ENCODE measurements at places on chromosomes 4 and X.

DNA sequence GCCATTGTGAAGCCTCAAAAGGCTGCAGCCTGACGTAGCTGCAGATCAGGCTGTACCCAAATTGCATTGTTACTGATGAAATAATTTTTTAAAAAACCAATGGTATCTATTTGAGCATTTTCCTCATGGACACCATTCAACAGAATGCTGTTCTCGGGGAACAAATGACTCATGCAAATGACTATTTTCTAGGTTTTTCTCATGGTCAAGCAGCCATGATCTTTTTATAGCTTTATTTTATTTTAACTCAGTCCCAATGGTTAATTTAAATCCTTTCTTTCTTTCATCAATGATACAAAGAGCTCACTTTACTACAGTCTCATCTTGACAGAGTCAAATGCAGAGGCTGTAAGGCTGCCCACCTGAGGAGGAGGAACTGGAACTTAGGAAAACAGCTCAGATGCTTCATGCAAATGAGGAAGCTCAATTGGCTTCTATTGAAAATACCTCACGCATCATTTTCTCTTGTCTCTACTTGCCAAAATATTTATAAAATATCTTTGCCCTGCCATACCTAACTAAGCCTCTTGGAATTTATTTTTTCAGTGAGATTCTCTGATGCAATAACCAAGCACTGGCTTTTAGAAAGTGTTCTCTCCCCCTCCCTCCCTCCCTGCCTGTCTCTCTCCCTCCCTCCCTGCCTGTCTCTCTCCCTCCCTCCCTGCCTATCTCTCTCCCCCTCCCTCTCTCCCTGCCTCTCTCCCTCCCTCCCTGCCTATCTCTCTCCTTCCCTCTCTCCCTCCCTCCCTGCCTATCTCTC, 81.0 kb downstream of the SORBS2 start:
- DNase-seq, result no peak

DNA sequence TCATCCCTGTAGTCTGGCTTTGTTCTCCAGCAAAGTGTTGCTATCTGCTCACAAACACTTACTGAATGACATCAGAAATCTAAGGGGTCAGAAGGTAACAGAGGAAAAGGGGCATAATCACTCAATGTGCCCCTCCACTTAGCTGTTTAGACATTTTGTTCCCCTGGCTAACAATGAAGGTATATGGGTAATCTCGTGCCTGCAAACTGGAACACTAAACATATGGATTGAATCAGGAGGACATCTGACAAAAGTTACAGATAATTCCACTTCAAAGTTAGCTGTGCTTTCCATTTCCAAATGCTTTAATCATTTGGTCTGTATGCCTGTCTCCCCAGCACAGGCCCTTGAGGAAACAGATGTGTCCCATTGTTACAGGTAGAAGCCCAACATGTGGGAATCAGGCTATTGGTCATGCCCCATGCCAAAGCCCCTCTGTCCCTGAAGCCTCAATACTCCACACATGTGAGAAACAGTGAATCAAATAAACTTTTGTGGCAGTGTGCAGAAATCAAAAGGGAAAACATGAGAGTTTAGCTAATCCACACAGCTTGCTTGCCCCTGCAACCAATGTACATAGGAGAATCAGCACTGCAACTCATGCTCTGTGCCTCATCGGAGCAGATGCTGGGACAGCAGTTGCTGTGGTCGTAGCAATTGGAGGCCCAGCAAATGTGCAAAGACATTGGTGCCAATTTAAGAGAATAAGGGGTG, 111.7 kb downstream of the RNF150 start:
- DNase-seq, result no peak

DNA sequence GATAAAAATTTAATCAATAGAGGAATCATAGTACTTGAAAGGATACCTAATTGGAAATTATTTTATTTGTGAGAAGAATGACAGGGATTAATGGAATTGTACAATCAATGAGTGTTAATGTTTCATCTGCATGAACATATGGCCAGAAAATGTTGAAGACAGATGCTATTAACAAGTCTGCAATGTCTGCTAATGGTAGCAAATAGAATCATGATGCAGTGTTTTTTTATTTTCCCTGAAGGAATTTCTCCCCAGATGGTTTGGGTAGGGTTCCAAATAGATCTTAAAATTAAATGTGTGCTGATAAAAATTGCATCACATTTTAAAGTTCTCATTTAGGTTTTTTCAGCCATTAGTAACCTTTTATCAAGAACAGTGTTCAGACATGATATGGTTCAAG, 291.3 kb upstream of the TRAM1L1 start:
- peak; percentile 53 for DNase-seq

DNA sequence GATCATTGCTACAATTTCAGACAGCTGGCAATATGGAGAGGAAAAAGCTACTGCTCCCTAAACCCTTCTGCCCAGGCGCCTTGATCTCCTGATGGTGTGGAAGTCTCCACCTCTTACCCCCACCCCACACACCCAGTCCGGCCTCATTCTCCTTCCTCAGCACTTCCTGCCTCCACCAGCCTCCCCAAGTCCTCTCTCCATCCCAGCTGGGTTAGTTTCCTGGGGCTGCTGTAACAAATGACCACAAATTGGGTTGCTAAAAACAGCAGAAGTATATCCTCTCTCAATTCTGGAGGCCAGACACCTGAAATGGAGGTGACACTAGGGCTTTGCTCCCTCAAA, 1.1 kb upstream of the CCNQ start:
- no peak for DNase-seq

DNA sequence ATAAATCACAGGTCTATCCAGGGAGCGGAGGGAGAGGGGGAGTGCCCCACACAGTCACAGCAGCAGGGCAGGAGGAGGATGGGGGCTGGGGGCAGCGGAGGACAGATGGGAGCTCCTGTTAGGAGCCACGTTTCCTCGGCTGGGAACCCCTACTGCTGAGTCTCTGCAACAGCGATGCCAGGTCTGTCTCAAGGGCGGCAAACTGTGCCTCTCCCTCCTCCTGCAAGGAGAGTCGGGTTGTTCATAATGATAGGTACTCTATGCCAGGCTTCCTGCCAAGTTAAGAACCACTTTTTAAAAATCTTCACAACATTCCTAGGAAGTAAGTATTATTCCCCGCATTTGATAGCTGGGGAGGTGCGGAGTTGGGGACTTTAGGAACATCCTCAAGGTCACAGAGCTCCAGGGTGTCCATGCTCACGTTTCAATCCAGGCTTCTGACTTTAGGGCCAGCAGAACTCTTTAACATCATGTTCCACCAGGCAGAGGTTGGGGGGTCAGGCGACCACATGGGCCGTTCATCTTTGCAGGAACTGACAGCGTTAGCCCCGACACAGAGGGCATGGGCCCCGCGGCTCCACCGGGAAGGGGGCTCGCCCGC, 98.3 kb upstream of the MAML3 start:
- peak; percentile 90 for DNase-seq

DNA sequence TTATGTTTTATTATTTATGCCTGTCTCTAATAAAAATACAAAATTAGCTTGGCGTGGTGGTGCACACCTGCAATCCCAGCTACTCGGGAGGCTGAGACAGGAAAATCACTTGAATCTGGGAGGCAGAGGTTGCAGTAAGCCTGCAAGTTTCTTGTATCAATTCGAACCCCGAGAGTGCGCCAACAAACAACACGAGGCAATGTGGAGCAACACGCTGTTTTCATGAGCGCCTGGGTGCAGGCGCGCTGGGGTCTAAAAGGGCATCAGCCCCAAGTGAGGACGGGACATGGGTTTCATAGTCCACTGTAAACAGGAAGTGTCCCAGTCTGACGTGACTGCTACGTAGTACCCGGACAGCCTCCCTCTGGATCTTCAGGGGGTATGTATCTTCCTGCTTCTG, 1634.6 kb upstream of the AGA start:
- DNase-seq, result no peak

DNA sequence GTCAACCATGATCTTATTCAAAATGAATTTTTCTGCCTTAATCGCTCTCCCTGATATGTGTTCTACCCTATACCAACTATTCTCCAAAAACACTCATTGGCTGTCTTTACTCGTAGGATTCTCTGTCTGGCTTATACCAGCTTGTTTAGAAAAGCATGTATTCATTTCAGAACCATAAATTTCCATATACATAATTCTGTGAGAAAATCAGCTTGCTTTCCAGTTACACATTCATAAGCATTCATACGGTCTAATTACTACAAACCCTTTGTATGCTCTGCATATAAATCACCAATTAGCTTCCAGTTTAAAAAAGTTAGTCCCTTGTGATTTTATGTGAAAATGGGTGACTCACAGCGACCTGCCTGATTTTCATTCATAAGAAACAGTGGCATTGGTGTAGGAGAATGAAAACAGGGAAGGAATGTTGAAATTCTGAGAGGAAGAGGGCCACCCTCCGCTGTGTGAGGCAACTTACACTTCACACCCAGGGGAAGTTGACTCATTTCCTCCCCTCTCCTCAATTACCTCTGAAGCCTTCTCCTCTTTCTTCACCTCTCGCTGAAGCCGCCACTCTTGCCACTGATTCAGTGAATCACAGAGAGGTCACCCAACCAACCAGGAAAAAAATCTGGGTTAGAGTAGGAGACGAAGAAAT, 63.3 kb downstream of the MEPE start:
- no peak for DNase-seq

- no peak for DNase-seq
Measured at GRCh38 chrX:68086709-68087108, 346.6 kb downstream of the OPHN1 start.

- no peak for DNase-seq
Measured at GRCh38 chr4:184950926-184951325, 67.4 kb upstream of the HELT start.

- DNase-seq, result no peak
Measured at GRCh38 chr4:173879509-173879908, 349.5 kb upstream of the HAND2 start.

DNA sequence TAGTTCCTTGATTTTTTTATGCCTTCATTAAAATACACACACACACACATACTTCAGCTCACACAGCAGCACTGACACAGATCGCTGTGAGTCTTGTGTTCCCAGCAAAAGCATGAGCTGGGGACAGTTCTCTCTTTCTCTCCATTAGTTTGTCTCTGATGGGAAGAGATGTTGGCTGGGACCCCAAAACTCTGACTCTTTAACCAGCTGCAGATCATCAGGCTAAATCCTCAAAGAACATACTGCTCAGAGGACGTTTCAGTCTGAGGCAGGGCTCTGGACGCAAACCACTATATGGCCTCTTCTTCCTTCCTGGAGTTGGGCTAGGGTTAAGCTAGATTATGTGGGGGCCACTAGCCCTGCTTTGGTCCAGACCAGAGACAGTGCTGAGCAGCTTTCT, 109.6 kb downstream of the NHSL2 start:
- DNase-seq, result no peak

DNA sequence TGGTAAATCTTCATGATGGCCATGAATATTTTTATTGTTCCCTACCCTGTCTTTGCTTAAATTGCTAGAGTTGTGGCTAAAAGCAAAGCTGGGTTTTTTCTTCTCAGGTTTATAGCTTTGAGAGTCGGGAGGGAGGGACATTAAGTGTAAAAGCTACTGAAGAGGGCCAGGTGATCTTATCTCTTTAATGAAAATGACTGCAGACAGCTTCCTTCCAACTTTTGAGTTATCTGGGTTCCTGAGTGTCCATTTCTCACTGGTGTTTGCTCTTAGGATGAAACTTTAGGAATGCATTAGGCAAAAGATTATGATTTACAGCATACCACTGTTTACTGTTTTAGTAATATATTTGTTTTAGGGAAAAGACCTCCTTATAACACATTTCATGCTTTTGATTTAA, 187.7 kb downstream of the SHROOM3 start:
- no peak for DNase-seq

- no peak for DNase-seq
Measured at GRCh38 chrX:133958997-133959688, 26.3 kb downstream of the GPC3 start.

- no peak for DNase-seq
Measured at GRCh38 chrX:68261060-68261672, 172.1 kb downstream of the OPHN1 start.

DNA sequence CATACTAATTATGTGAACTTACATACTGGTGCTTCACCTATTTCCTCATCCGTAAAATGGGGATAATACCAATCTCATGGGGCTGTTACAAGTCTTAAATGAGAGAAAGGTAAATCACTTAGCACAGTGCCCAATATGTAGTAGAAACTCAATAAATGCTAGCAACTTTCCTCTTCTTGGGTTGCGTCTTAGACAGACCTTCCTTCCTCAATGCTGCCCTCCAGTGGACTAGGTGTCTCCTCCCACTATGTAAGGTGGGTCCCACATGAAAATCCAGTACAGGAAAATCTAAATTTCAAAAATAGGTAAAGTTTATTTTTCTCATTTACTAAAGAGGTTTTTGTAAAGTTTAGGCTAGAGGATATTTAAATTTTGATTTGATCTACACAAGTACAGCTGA, 20.6 kb downstream of the ZDHHC9 start:
- DNase-seq, result no peak

- no peak for DNase-seq
Measured at GRCh38 chrX:39714471-39714870, 383.3 kb downstream of the BCOR start.

GRCh38 chrX:110210417-110211139, 107.3 kb downstream of the AMMECR1 start:
- DNase-seq, result peak; percentile 86

DNA sequence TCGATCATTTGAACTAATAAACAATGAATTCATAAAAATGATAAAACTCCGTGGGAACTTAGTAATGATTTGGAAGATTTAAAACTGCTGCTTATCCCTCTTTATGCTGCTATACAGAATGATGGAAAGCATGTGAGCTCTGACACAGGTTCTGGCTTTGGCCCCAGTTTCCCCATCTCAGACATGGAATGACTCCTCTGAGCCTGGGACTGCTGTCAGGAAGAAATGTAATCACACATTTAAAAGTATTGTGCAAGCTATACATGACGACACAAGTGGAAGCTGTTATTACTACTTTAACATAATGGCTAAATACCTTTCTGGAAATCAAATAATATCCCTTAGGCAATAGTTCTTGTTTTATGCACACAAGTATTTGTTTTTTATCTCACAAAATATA, 161.7 kb downstream of the DCHS2 start:
- no peak for DNase-seq

DNA sequence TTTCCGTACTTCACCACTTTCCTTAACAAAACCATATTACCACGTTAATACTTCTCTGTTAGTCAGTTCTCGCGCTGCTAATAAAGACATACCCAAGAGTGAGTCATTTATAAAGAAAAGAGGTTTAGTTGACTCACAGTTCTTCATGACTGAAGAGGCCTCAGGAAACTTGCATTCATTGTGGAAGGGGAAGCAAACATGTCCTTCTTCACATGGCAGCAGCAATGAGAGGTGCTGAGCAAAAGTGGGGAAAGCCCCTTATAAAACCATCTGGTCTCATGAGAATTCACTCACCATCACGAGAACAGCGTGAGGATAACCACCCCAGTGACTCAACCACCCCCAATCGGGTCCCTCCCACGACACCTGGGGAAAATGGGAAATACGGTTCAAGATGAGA, 289.8 kb upstream of the CLNK start:
- no peak for DNase-seq

- DNase-seq, result no peak
Measured at GRCh38 chr4:174591243-174592021, 69.1 kb upstream of the HPGD start.

- peak; percentile 21 for DNase-seq
Measured at GRCh38 chr4:113826421-113826820, 64.9 kb upstream of the CAMK2D start.

All from NCI-H446 treated with DMSO at 0.1 percent for 48 hours (cell line).